ENCODE measurements at places on chromosomes 12 and 14. TPM values are rescaled to one million over a fixed set of nuclear protein-coding genes. Genes with fewer than 3 reads are reported as not detected.

GTF2H3 gene
- total RNA-seq, result 53.0 TPM

PAH gene
- total RNA-seq, result not detected

ABCD4 gene
- total RNA-seq, result 12.2 TPM

DNA sequence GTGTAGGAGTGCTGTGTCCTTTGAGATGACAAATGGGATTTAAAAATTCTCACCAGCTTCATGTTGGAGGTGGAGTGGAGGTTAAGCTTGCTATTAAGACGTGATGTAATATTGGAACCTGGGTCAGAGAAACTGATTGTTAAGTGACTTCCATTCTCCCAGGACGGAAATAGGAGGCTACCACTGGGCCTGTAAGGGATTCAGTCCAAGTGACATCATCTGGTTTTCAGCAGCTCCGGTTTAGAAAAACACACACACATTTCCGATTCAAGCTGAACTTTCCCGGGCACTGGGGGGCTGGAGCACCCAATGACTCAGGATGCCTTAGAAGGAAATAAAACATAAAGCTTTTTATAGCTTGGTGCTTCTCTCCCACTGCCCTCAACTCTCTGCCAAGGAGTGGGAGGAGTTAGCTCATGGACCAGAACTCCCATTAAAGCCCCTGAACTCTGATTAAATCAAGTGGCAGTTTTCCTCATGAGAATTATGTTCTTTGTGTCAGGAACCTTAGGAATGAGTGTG, 12.4 kb downstream of the CALM1 start:
- DNase-seq, result peak; percentile 98

DNA sequence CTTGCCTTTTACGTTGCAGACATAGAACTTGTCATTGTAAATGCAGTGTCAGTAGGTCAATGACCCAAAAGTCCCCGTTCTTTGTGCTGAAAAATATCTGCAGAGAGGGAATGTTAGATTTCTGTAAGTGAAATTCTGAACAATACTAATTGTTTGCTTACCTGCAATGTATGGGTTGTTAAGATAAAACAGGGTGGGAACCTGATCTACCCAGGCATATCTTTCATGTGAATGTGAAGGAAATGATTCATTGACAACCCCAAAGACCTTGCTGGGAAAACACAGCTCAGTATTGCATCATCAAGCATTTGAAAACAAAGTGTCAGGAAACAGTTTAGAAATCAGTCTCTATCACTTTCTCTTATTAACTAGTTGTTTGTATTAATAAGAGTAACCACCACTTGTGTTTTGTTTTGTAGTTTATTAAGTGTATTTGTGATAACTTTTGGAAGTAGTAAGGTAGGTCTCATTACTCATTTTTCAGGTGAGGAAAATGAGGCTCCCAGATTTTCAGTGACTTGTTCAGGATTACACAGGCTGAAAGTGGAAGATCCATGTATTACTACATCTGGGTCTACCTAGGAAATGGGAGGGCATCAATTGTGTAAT, 57.9 kb upstream of the SLC38A2 start:
- DNase-seq, result peak; percentile 89

- DNase-seq, result no peak
These were observed 46.5 kb downstream of the FBXO34 start for GRCh38 chr14:55317542-55318306.

All from IMR-90 (cell line).